ENCODE measurements at places on chromosomes 5 and 9. TPM values are rescaled to one million over a fixed set of nuclear protein-coding genes. Genes with fewer than 3 reads are reported as not detected.

DNA sequence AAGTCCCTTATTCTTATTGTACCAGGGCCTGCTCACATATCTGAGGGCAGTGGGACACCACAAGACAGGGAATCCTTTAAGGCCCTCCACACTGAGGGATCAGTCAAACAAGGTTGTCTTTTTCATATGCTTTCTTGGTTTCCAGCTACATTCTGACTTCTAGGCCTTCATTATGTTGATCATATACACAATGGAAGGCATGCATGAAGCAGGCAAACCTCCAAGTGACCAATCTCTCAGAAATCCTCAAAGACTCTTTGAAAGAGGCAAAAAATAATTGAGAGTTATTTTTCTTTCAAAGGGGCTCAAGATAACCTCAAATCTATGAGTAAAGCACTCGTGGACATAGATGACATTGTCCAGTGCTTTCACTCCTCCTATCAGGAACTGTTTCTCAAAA, 1195.9 kb upstream of the ACO1 start:
- DNase-seq: no peak

- peak; percentile 38 for DNase-seq
Observed at GRCh38 chr5:173530547-173530946, 85.9 kb downstream of the BOD1 start.

GRCh38 chr9:69001921-69002320, 12.0 kb downstream of the PRKACG start:
- no peak for DNase-seq

DNA sequence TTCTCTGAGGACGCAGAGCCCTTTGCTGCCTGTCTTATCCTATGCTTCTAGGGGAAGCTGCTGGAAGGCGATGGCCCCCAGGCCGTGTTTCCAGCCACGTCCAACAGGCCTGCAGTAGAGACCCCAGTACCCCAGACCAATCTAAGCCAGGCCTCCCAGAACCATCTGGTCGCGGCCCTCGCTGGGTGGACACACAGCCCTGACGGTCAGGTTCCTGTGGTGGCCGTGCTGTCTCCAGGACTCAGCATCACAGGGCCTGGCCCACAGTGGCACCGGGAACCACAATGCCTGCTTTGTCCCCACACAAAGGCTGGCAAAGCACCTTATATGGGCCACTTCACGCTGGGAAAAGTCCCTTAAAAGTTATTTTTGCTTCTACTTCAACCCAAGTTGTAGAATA, 44.5 kb downstream of the SEMA4D start:
- DNase-seq: no peak

DNA sequence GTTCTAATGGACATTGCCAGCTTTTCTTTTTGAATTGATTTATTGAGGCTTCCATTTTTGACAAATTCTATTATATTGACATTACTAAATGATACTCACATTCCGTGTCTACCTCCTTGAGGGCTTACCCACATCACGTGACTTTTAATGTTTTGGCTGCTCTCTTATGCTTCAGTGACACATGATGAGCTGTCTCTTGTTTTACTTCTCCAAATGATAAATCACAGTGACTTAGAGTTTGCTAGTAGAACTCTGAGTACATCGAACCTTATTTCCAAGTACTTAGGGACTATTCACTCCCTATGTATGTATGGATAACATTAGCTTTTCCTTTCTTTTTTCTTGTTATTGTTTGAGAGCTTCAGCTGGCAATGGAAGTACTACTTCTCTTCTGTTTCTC, 169.8 kb upstream of the KCNN2 start:
- peak; percentile 0 for DNase-seq

DNA sequence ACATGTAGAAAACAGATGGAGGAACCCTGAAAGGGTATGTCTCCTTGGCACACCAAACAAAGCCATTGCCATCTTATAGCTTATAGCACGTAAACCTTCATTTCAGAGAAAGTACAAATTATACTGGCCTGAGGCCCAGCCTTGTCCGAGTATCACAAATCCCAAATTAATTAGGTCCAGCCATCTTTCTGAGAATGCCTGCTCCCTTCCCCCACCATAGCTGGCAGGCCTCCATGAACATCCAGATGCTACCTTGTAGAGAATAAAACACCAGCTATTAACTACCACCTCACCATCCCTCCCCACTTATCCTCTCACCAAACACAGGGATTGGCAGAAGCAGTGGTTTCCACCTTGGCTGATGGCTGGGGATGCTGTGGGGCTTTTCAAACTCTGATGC, 224.0 kb downstream of the SPOCK1 start:
- DNase-seq: no peak

- no peak for DNase-seq
Observed at GRCh38 chr5:54360089-54360488, 49.7 kb upstream of the ARL15 start.

DNA sequence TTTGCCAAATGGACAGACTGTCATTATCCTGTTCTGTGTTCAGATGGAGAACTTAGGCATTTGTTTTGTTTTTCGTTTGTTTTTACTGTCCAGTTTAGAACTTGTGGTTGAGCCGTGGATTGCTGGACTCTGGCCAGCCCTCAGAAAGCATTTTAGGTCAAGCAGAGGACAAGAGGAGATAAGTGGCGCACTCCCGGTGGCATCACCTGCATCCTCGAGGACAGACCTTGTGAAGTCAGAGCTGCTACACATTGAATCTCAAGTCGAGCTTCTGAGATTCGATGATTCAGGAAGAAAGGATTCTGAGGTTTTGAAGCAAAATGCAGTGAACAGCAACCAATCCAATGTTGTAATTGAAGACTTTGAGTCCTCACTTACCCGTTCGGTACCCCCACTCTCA, 8.9 kb downstream of the MTRR start:
- DNase-seq: no peak

DNA sequence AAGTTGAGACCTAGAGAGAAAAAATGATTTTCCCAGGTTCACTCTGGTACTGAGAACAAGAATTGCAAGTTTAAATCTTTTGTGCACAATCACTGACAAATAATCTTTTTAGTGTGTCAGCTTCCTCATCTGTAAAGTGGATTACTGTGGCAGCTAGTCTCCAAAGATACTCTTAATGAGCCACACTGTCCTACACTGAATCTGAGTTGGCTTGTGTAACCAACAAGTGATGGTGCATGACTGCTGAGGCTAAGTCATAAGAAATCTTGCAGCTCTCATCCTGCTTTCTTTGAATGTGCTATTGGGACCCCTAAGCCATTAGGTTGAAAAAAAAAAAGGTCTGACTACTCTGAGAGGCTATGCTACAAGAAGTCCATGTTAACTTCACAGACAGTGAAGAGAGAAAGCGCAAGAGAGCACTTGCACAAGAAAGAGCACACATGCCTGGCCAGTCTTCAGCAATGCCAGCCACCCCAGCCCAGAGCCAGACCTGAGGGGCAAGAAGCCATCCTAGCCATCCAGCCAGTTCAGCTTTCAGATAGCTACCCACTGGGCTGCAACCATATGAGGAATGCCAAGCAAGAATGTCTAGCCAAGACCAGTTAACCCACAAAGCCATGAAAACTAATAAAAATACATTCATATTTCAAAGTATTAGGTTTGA, 419.4 kb downstream of the RAB3C start:
- no peak for DNase-seq

- peak; percentile 4 for DNase-seq
Observed at GRCh38 chr9:101121836-101122399, 93.4 kb downstream of the PLPPR1 start.

DNA sequence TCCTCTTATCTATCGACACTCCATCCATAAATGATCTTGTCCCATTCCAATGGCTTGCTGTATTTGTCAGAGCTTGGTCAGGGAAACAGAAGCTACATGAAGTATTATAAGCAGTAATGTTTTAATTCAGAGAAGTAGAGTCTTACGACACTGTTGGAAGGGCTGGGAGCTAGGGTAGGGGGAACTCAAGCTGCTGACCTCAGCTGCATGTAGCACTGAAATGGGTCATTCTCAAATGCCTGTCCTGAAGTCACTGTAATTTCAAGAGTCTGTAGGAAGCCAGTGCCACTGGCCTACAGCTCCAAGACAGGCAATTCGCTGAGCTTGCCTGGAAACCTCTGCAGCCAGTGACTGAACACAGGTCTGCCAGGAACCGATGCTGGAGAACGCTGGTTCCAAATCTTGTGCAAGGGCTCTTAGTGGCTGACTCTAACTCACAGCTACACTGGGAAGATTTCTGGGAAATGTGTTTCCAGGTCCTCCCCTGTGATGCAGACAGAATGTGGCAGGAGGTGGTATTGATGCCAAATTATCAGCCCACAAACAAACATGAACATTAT, 532.4 kb downstream of the CCDC171 start:
- DNase-seq: no peak

- no peak for DNase-seq
Observed at GRCh38 chr9:117936185-117937130, 232.3 kb downstream of the TLR4 start.

DNA sequence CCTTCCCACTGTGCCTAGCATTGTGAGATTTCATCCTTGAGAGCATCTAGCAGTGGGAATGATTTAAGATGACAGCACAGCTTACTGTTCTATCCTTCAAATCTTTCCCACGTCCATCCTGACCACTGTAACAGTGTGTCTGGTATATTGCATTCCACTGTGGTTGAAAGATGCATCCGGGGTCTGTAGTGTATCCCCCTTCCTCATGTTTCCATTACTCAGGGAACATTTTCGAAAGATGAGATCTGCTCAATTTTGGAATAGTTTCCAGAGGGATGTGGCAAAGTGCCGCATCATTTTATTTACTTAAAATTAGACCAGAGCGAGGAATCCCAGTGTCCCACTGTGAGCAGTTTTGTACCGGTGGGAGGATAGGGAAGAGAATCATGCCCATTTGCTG, 407.1 kb upstream of the PAPPA start:
- DNase-seq: no peak

DNA sequence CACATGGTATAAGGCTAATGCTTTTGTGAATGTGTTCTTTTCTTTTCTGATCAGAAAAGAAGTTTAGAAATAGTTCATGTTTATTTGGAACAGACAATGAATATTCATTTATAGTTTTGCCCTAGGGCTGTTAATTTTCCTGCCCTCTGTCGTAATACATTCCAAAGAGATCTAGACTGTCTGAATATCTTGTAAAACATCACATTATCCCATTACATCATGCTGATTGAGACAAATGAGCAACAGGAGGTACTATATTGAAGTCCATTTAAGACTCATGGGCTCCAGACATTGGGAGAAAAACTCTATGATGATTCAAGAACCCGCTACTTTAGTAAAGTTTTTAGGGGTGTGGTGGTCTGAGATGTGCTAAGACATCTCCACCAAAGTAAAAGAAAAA, 121.2 kb upstream of the MAP1B start:
- DNase-seq: peak; percentile 11

DNA sequence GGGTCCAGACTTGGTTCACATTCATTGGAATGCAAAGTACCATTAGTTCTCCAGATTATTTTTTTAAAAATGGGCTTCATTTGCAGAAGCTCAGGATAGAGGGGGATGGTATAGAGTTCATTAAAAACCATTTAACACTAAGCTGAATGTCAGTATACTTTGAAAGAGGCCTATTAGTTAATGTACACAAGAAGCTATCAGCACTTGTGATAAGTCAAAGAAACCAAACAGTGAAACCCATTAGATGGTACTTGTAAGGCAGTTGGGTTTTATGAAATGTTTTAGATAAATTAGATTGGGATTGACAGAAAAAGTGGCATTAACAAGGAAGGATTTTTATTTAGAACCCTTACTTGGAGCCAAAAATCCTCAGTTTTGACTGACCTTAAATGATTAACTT, 229.2 kb upstream of the MPDZ start:
- no peak for DNase-seq

DNA sequence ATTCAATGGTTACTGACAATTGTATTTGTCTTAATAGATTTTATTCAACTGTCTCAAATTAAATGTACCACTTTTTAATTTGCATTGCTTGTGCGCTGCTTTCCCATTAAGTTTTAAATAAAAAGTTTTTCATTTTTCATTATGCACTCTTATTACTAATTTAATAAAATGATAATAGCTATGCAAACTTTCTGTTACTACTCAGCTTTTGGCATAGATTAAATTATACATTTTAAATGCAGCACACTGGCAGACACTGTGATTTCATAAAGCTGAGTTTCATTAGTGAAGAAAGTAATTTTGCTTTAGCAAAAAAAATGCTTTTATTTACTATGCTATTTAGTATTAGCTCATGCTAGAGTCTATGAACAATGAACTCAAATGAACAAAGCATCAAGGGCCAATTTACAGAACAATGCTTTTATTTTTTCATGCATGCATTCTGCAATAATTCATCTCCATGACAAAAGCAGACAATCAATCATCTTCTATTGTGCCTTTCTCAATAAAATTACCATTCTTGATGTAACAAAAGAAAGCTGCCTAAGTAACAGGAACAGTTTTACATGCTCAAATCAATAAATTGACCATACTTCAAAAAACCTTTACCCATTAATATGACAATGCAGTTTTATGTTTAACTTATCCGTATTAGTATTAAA, 595.2 kb upstream of the ARRDC3 start:
- DNase-seq: no peak

DNA sequence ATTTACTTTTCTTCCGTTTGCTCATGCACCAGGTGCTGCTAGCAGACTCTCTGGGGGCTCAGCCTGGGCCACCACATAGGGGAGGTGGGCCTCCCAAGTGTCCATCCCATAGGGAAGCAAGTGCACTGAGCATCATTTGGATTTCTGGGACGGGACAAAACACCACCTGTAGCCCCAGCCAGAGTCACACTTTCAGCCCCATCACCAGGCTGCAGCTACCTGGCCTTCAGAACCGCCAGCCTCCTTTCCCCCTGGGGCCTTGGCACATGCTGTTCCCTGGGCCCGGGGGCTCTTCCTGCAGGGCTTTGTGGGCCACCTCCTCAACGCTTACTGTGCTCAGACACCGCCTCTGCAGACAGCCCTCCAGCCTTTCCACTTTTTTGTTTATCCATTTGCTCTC, 19.6 kb upstream of the SUSD3 start:
- DNase-seq: no peak

DNA sequence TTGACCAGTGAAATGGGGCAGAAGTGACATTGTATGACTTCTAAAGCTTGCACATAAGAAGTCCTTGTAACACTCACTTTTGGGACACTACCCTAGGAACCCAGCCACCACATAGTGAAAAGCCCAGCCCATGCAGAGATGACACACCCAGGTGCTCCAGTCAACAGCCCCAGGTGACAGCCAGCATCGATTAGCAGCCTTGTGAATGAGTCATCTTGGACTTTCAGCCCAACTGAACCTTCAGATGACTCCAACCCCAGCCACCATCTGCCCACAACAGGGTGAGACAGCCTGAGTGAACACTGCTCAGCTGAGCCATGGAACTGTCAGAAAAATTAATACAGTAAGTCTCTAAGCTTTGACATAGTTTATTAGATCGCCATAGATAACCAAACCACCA, 458.6 kb downstream of the ZSWIM6 start:
- DNase-seq: no peak

Gene PIP5K1B
- total RNA-seq: not detected

Gene SLC25A48
- not detected for total RNA-seq

Gene CTXN3
- not detected for total RNA-seq

Gene PTGES
- total RNA-seq: 1.4 TPM

Gene ANKRD34B
- total RNA-seq: not detected

All from A673 (cell line).